CD4-positive, CD25-positive, alpha-beta regulatory T cell (primary cell): ENCODE measurements at places on chromosomes 6 and 20. TPM values are rescaled to one million over a fixed set of nuclear protein-coding genes. Genes with fewer than 3 reads are reported as not detected.
A peak's percentile ranks its signal among the peaks of the same experiment; 100 is the strongest.

DNA sequence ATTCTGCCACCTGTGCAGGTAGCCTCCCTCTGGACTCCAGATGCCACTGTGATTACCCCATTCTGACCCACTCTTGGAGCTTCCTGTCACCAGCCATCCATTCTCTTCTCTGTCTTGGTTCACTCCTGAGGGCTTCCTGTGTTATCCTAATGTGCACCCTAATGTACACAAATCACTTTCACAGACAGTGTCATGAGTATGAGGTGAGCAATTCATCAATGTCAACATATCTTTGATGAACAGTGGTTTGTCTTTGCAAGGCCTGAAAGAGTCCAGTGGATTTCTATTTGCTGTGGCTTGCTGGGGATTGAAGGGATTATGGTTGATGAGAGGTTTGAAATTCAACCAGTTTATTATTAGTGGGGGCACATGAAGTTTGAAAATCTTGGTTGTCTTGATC is 63.8 kb upstream of the EEF1E1 start:
- no peak for DNase-seq

- peak; percentile 29 for DNase-seq
Observed at GRCh38 chr6:52157301-52157941, 28.8 kb upstream of the IL17A start.

B3GALT4 gene
- total RNA-seq: 17.5 TPM

CTSZ gene
- 26.6 TPM for total RNA-seq

LY6G6F gene
- total RNA-seq: 1.5 TPM

DNA sequence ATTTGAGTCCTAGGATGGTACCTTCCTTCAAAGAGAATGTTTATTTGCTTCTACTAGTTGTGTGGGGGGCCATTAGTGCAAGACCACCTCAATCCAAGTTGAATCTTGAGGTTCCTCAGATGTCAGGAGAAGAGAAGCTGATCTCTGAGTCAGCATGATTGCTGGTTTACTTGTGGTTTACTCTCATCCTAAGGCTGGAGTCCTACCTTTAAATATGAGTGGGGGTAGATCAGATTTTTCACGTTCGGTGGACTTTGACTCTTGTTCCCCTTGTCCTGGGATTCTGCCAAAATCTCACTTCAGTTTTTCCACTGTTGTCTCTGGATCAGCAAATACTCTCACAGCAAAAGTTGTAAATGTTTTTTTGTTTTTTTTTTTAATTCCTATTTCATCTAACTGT is 84.6 kb upstream of the F13A1 start:
- DNase-seq: no peak

DNA sequence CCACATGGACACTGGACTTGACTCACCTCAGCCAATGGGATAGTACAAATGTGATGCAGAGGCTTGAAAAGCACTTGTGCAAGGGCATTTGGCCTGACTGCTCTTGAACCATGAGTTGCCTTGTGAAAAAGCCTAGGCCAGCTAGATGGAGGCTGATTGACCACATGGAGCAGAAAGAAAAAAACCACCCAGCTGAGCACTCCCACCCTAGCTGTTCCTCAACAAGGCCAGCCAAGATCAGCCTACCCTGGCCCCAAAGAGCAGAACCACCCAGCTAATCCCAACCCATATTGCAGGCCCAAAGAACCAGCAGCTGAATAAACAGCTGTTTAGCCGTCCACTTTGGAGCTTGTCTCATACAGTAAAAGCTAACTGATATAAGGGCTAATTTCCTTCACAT is 36.7 kb downstream of the PXDC1 start:
- no peak for DNase-seq

DNA sequence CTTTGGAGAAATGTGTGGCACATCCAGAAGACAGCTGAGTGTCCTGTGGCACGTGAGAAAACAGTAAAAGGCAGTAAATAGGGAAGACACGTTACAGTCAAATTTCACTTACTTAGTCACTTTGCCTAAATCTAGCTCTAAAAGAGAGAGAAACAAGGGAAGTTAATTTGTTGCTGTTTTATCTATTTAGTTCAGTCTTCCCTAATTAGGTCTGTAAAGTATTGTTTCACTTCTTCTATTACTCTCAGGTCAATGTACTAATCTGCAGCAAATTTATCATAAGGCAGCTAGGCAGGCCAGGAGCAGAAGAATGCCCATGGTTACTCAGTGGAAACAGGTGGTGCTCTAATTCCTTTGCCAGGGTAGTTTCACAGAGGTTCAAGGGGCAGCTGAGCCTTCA is 124.3 kb upstream of the CNR1 start:
- DNase-seq: no peak

- no peak for DNase-seq
Observed at GRCh38 chr6:123089226-123089625, 93.2 kb downstream of the CLVS2 start.

- DNase-seq: no peak
Observed at GRCh38 chr6:37317312-37318038, 36.3 kb upstream of the RNF8 start.

DNA sequence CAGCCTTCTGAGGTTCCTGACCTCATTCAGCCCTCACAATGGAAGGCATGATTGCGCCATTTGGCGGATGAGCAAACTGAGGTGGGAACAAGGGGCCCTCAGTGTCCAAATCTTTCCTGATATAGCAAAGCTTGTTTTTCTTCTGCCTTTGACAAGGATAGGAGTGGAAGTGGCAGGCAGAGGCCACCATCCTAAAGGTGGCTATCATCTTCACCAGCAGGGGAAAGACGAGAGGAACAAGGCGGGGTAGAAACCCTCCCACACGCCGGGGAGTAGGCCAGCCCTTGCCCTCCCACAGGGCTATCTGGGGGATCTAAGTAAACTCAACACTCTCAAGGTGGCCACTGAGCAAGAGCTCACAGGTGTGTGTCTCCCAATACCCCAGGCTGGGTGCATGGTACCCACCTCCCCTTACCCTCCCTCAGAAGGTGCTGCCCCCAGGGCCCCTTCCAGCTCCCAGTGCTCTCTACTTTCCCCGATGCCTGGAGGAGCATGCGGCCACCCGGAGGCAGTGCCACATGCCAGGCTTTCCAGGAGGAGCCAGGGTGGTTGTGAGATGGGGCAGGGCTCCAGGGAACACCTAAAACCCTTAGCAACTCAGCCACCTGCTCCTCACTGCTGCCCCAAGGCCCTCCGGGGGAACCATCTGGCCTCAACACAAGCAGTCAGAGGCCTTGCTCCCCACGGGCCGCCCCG is 11.2 kb downstream of the SPDEF start:
- DNase-seq: no peak

GRCh38 chr6:27776504-27776903 is 135.7 kb downstream of the OR2B2 start:
- DNase-seq: no peak

DNA sequence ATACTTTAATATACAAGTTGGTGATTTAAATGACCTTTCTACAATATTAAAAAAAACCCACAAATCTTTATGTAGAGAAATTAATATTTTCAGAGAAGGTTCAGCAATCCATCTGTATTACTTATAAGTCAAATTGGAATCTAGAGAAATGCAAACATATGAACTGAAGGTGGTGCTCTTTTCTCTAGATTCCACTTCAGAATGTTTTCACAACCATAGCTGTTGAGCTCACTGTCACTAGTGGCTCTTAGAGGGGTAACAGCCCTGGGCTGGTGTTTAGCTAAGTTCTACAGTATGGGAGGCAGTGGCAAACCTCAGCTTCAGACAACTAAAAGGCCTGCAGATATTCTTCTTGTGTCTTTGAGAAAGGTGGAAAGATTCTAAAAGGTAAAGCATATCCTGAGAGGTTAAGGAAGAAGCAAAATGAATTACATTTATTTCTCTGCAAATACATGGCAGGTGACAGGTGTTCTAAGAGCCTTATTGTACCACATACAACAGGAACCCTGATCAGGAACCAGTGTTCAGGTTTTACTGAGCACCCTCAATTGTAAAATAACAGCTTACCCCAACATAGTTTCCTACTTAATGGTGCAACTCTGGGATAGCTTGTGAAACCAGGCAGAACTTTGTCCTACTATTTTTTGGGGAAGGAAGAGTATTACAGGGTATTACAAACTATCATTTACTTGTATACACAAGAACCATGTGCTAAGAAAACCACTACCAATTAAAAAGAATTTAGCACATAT is 56.6 kb upstream of the SAMHD1 start:
- DNase-seq: peak; percentile 75

PCMTD2 gene
- total RNA-seq: 112 TPM
